Activated naive CD8-positive, alpha-beta T cell treated with anti-CD3 and anti-CD28 coated beads, Interleukin-2, amount 10 ng/mL, durations not matched to agents 7 days and 5 days (primary cell): ENCODE measurements at places on chromosomes 2 and 18. TPM values are rescaled to one million over a fixed set of nuclear protein-coding genes. Genes with fewer than 3 reads are reported as not detected.

Gene CHRNG
- total RNA-seq, result not detected

Gene OTX1
- total RNA-seq, result not detected

Gene SCYGR5
- total RNA-seq, result not detected

Gene TSPYL6
- not detected for total RNA-seq

Gene CDH2
- not detected for total RNA-seq

Gene TOGARAM2
- 5.3 TPM for total RNA-seq

Gene RBFA
- 22.1 TPM for total RNA-seq

Gene THUMPD2
- total RNA-seq, result 12.9 TPM

Gene CABYR
- total RNA-seq, result 1.4 TPM
